ENCODE measurements at places on chromosomes 5 and 9.

GRCh38 chr9:17927616-17928015 is 348.8 kb downstream of the SH3GL2 start:
- no peak overlapping the region for H3K4me3 ChIP-seq
- no peak for DNase-seq
- no peaks in the 10 kb centered on the region for H3K36me3 ChIP-seq
- no peaks in the 10 kb centered on the region for H3K27me3 ChIP-seq

DNA sequence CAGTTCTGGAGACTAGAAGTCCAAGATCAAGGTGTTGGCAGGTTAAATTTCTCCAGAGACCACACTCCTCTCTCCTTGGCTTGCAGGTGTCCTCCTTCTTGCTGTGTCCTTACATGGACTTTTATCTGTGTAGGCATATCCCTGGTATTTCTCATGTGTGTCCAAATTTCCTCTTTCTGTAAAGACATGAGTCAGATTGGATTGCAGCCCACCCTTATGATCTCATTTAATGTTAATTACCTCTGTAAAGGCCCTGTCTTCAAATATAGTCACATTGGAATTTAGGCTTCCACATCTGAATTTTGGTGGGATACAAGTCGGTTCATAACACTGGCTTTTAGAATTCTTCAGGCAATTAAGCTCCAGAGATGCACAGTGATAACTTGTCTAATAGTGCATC is 322.2 kb upstream of the GRIA1 start:
- no peaks in the 10 kb centered on the region for H3K36me3 ChIP-seq
- H3K4me3 ChIP-seq: no peak overlapping the region
- no peaks in the 10 kb centered on the region for H3K27me3 ChIP-seq

DNA sequence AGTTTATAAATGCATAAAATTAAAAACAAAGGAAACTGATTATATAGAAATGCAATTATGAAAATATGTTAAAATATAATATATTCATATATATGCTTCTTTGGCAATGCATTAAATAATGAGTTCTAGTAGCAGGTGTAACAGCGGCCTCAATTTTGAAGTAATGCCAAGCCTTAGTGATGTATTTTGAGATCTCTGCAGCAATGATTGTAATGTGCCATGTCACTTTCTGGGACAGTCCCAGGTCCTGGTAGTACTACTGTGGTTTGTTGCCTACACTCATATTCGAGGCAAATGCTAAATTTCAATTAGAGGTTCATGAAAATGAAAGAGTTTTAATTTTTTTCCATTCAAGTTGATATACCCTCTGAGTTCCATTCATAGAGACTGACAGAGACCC is 75.8 kb upstream of the ORM1 start:
- no peak overlapping the region for H3K4me3 ChIP-seq
- peaks cover 19% of the 10 kb centered on the region for H3K4me1 ChIP-seq
- no peak overlapping the region for H3K27ac ChIP-seq
- no peaks in the 10 kb centered on the region for H3K27me3 ChIP-seq
- H3K36me3 ChIP-seq: no peaks in the 10 kb centered on the region
- no peak for DNase-seq

DNA sequence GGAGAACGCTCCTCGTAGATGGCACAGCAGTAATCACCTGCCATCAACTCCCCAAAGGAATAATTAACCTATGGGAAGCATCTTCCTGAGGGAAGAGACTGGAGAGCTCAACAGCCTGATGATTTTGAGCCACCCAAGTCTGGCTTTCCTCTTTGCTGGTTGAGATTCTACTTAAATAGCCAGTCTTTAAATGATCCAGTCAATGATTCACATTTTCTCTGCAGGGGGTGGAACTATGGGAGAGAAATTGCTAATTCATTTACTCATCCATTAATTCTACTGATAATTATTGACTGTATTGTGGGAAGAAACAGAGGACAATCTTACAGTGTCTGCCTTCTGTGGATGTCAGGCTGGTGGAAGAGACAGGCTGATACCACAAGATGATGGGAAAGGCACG is 355.0 kb upstream of the PANK3 start:
- peaks cover 4% of the 10 kb centered on the region for H3K27me3 ChIP-seq
- no peak overlapping the region for H3K27ac ChIP-seq
- H3K4me1 ChIP-seq: no peaks in the 10 kb centered on the region
- H3K36me3 ChIP-seq: no peaks in the 10 kb centered on the region

DNA sequence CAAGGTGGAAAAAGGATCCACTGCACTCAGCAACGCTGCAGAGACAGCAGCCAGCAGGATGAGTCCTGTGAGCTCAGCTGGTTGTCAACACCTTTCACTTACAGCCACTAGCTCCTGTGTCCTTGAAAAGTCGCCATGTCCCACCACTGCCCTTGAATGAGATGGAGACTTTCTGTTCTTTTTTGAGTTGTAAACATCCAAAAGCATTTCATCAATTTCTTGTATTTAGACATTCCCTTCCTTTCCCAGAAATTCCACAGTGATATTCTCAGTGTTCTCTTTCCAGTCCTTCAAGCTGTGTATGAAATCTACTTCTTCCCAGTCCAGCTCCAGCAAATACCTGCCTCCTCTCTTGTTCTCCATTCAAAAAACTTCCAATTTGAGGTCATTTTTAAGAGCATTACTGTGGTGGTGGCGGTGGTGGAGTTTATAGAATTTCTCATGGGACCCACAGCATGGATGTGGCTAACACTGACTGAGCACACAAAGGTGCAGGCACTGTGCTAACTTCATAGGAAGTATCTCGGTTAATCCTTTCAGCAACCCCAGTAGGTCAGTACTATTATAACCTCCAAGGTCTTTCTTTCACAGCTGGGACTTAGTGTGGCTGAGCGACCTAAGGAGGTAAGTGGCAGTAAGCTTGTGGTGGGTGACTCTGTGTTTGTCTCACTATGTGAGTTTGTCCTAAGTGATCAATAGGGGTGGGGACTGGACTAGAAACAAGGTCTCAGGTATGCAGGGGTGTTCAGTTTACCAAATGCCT is 15.0 kb upstream of the GPX3 start:
- peaks cover 60% of the 10 kb centered on the region for H3K4me1 ChIP-seq
- H3K27me3 ChIP-seq: no peaks in the 10 kb centered on the region
- peak overlapping the region; percentile 83 for H3K27ac ChIP-seq
- no peak for DNase-seq
- H3K4me3 ChIP-seq: peak overlapping the region; percentile 15

- DNase-seq: no peak
- no peaks in the 10 kb centered on the region for H3K27me3 ChIP-seq
- peak overlapping the region; percentile 18 for H3K4me3 ChIP-seq
- peaks cover 32% of the 10 kb centered on the region for H3K4me1 ChIP-seq
- H3K36me3 ChIP-seq: no peaks in the 10 kb centered on the region
Observed at GRCh38 chr5:56097055-56097454, 102.3 kb upstream of the IL6ST start.

GRCh38 chr5:43429016-43429415 is 16.8 kb upstream of the CCL28 start:
- no peak overlapping the region for H3K4me3 ChIP-seq
- peaks cover 12% of the 10 kb centered on the region for H3K4me1 ChIP-seq
- no peaks in the 10 kb centered on the region for H3K27me3 ChIP-seq
- H3K27ac ChIP-seq: no peak overlapping the region
- no peaks in the 10 kb centered on the region for H3K36me3 ChIP-seq
